PC-3 (cell line): ENCODE measurements at places on chromosomes 13 and 19. TPM values are rescaled to one million over a fixed set of nuclear protein-coding genes. Genes with fewer than 3 reads are reported as not detected.

SAMD1 gene
- 62.2 and 90.5 TPM in 2 replicates for total RNA-seq

DNA sequence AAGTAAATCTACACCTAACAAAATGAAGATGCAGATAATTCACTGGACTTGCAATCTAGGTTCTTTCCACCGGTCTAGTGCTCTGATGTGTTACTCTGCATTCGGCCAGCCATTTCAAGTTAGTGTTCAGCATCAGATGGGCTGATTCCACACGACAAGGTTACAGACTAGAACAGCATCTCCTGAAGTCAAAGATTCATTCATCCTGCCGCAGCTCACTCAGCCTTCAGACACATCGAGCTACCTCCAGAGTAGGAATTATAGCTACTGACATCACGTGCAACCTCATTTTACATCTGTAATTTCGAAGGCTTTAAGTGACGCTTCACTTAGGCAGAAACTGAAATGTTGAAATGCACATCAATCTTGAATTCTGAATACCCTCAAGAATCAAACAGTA, 76.5 kb downstream of the LHFPL6 start:
- peaks cover 33% of the 10 kb centered on the region for H3K4me1 ChIP-seq
- no peaks in the 10 kb centered on the region for H3K27me3 ChIP-seq
- no peak overlapping the region for H3K27ac ChIP-seq
- no peak overlapping the region for H3K4me3 ChIP-seq

LGALS7B gene
- total RNA-seq = not detected in 2 replicates

KLK12 gene
- not detected in 2 replicates for total RNA-seq

TEX101 gene
- total RNA-seq = not detected in 2 replicates

RNF225 gene
- total RNA-seq = 2.2 TPM in 1 of 2 replicates, not detected in the other

TNFSF9 gene
- 9.6 and 12.5 TPM in 2 replicates for total RNA-seq

- H3K36me3 ChIP-seq = peaks cover 55% of the 10 kb centered on the region
- no peaks in the 10 kb centered on the region for H3K27me3 ChIP-seq
- no peak overlapping the region; the same call in 1 of the 2 replicates for H3K4me3 ChIP-seq
- no peaks in the 10 kb centered on the region for H3K4me1 ChIP-seq
- DNase-seq = no peak
These were observed 11.8 kb downstream of the ZNF555 start for GRCh38 chr19:2853015-2853606.

DNA sequence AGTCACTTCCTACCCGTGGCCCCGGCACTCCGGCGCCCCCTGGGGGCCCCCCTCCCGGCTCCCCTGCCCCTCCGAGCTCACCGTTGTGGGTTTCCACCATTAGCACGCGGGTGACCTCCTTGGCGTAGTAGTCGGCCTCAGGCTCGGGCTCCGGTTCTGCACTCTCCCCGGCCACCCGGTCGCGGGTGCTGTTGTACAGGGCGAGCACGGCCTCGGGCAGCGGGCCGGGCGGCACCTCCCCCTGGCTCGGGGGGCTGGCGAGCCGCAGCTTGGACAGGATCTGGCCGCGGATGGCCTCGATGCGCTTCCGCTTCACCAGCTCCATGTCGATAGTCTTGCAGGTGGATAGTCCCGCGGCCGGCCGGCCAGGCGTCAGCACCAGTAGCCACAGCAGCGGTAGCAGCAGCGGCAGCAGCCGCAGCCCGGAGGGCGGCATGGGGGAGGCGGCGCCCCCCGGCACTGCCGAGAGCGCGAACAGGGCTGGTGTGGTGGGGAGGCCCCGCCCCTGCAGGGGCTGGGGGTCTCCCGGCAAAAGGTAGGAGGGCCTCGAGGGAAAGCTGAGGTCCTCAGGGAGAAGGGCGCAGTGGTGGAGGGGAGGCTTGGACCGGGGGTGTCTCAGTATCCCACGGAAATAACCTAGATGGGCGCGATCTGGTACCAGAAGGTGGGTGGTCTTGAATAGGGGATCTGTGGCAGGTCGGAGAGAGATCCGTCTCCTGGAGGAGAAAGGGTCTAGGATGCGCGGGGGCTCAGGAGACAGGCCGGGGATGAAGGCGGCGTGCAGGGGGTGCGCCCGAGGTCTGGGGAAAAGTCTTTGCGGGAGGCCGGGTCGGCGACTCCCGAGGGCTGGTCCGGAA, 885 bp downstream of the TGFB1 start:
- H3K4me1 ChIP-seq = 0 out of 2 replicates have a peak, but pooled peaks cover 4% of the 10 kb centered on the region
- peak; percentile 49 for DNase-seq
- no peaks in the 10 kb centered on the region for H3K36me3 ChIP-seq
- peak overlapping the region; percentile 86 for H3K4me3 ChIP-seq

GRCh38 chr19:18204394-18205199, 755 bp upstream of the RAB3A start:
- no peak for DNase-seq
- peak overlapping the region; percentile 10 for H3K27ac ChIP-seq

RFXAP gene
- total RNA-seq = 1.2 and 2.8 TPM in 2 replicates

GRCh38 chr13:42569576-42570344, 4.2 kb upstream of the TNFSF11 start:
- no peak overlapping the region for H3K27ac ChIP-seq
- H3K4me3 ChIP-seq = no peak overlapping the region
- no peaks in the 10 kb centered on the region for H3K36me3 ChIP-seq
- H3K27me3 ChIP-seq = no peaks in the 10 kb centered on the region
- no peaks in the 10 kb centered on the region for H3K4me1 ChIP-seq

- DNase-seq = peak; percentile 14
- peaks cover 58% of the 10 kb centered on the region for H3K27me3 ChIP-seq
- no peaks in the 10 kb centered on the region for H3K36me3 ChIP-seq
- peak overlapping the region; percentile 52 for H3K4me3 ChIP-seq
- H3K27ac ChIP-seq = no peak overlapping the region
- H3K4me1 ChIP-seq = no peaks in the 10 kb centered on the region
These were observed 616 bp upstream of the PCDH17 start for GRCh38 chr13:57630661-57631595.

KLK15 gene
- total RNA-seq = 1.3 TPM in 1 of 2 replicates, not detected in the other

GRCh38 chr19:10555610-10555973, 10.2 kb downstream of the KRI1 start:
- no peak overlapping the region for H3K4me3 ChIP-seq
- peaks cover 49% of the 10 kb centered on the region for H3K36me3 ChIP-seq
- H3K4me1 ChIP-seq = no peaks in the 10 kb centered on the region
- no peak for DNase-seq

DNA sequence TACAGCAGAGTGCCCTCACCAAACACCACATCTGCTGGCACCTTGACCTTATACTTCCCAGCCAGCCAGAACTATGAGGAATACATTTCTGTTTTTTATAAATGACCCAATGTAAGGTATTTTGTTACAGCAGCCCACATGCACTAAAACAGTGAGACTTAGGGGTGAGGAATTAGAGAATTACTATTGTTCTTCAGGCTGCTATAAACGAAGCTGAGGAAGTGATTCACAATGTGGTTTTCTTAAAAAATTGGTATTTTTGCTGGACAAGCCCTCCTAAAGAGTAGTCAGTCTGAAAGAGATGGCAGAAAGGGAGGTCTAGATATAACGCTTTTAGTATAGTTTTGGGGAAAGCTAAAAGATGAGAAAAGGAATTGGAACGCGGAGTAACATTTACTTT, 101.0 kb downstream of the SLITRK6 start:
- no peaks in the 10 kb centered on the region for H3K36me3 ChIP-seq
- H3K27me3 ChIP-seq = no peaks in the 10 kb centered on the region
- H3K27ac ChIP-seq = no peak overlapping the region

- no peaks in the 10 kb centered on the region for H3K4me1 ChIP-seq
- DNase-seq = peak; percentile 2
- H3K27ac ChIP-seq = no peak overlapping the region
- no peak overlapping the region for H3K4me3 ChIP-seq
- H3K27me3 ChIP-seq = no peaks in the 10 kb centered on the region
These were observed 483.3 kb upstream of the SPRY2 start for GRCh38 chr13:80824229-80824628.

DNA sequence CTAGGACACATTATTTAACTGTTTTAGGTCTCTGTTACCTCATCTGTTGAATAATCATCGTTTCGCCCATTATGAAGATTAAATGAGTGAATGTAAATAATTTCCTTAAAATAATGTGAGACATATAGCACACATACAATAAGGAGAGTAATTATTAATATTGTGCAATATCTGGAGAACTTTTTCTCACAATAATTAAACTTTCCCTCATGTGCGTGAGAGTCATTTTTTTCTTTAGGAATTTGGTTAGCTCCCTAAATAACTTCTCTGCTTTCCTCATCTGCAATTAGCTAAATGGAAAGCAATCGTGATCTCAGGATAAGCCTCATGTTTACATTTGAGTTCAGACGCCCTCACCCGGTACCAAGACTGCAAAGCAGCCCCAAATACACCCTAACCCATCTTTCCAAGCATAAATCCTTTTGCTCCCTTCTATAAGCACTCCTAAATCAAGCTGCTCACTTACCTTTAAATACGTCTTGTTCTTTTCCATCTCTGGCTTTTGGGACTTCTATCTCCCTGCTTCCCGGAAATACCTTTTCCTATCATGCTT, 78.8 kb downstream of the MZT1 start:
- H3K4me3 ChIP-seq = no peak overlapping the region
- H3K36me3 ChIP-seq = no peaks in the 10 kb centered on the region
- H3K27me3 ChIP-seq = peaks cover 8% of the 10 kb centered on the region; the same call in 1 of the 2 replicates
- peaks cover 11% of the 10 kb centered on the region for H3K4me1 ChIP-seq
- no peak overlapping the region for H3K27ac ChIP-seq
- peak; percentile 6 for DNase-seq

HNRNPA1L2 gene
- 3.4 and 6.2 TPM in 2 replicates for total RNA-seq

GRCh38 chr19:58543826-58544590, at the start of gene TRIM28:
Gene TRIM28 (plus strand): TSS chr19:58544064. CDS start chr19:58544758, 694 bp downstream.
- H3K36me3 ChIP-seq = peaks cover 39% of the 10 kb centered on the region
- H3K27me3 ChIP-seq = no peaks in the 10 kb centered on the region
- H3K27ac ChIP-seq = peak within 1 kb of the TSS; percentile 88
- peaks cover 13% of the 10 kb centered on the region for H3K4me1 ChIP-seq
- peak; percentile 99 for DNase-seq

DNA sequence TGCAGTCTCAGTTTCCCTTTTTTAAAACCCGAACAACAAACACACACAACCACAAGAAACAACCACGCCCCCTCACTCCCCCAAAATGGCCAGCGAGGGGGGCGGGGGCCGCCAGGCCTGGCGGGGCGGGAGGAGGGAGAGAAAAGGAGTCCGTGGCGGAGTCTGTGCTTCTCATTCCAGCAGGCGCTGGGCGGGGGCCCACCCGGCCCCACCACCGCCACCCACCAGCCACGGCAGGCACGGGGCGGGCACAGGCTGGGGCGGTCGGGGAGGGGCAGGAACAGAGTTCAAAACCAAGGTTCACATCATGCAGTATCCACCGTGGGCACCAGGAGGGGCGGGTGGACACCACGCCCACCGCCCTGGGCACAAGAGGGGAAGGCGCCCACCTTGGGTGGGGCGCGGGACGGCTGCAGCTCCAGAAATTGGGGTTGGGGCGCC, 12.9 kb downstream of the DPF1 start:
- H3K27me3 ChIP-seq = no peaks in the 10 kb centered on the region
- DNase-seq = no peak

DNA sequence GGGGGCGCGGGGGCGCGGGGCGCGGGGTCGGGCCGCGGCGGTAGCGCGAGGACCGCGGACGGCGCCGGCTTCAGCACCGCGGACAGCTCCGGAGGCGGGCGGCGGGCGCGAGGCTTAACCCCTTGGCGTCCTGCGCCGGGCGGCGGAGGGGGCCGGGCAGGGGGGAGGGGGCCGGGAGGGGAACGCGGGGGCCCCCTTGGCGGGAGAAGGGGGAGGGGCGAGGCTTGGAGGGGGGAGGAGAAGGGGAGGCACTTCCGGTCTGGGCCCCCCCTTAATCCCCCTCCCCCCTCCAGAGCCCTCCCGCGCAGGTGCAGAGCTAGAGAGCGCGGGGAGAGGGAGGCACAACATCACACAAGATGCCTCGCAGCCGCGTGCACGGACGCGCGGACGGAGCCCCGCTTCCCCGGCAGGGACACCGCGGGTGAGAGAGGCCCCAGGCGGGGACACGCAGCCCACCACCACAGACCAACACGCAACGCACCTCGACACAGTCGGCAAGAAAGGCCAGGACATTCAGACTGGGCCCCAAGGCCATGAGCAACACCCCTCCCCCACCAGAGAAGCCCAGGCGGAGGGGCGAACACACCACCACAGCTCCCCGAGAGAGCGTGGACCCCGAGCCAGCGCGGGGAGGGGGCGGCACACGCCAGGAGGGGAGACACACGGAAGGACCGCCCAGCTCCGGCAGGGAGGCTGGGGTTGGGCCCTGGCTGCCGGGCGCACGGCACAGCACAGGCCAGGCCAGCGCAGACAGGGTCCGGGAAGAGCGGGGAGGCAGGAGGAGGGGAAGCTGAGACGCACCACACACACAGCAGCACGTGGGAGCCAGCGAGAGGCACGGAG, 24.1 kb downstream of the SHANK1 start:
- no peak for DNase-seq
- H3K36me3 ChIP-seq = no peaks in the 10 kb centered on the region
- peaks cover 55% of the 10 kb centered on the region for H3K27me3 ChIP-seq
- H3K4me3 ChIP-seq = no peak overlapping the region

DNA sequence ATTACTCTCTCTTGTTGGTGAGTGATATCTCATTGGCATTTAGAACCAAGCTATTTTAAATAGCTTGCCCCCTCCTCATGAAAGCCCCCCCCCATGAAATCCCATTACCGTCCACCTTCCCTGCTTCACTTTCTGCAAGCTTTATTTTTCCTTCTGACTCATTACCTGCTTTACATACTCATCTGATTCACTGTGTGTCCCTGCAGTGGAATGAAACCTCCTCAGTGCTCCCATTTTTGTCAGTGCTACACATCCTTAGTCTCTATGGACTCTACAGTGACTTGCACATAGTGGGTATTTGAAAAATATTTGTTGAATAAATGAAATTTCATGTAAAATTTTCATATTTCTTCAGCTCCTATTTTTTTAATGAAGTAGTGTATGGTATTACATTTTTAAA, 62.3 kb downstream of the DOCK9 start:
- no peaks in the 10 kb centered on the region for H3K36me3 ChIP-seq
- DNase-seq = peak; percentile 5
- H3K4me3 ChIP-seq = no peak overlapping the region
- no peak overlapping the region for H3K27ac ChIP-seq
- no peaks in the 10 kb centered on the region for H3K27me3 ChIP-seq
- H3K4me1 ChIP-seq = peaks cover 7% of the 10 kb centered on the region
